Stimulated activated CD4-positive, alpha-beta T cell treated with anti-CD3 and anti-CD28 coated beads, Interleukin-1b, Interleukin-23, amount 100 ng/mL, for 1 hour (primary cell): ENCODE measurements at places on chromosomes 2 and 18.

DNA sequence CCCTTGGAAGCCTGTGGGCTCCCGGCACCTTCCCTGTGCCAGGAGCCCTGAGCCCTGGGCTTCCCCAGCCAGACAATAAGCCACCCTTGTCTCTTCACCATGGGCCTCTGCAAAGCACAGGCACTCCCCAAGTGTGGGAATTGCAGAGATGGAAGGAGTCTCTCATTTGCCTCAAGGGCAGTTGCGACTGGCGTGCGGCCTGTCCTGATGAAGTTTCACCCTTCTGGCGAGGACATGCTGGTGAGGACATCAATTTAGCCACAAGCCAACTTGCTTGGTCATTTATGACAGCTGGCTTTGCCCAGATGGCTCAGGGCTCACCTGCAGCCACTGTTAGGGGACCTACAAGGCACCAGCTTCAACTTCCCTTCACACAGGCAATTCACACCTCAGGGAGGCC is 180.2 kb downstream of the ANAPC1 start:
- DNase-seq = no peak

- DNase-seq = no peak
Measured at GRCh38 chr2:18084376-18084775, 205.9 kb downstream of the KCNS3 start.

DNA sequence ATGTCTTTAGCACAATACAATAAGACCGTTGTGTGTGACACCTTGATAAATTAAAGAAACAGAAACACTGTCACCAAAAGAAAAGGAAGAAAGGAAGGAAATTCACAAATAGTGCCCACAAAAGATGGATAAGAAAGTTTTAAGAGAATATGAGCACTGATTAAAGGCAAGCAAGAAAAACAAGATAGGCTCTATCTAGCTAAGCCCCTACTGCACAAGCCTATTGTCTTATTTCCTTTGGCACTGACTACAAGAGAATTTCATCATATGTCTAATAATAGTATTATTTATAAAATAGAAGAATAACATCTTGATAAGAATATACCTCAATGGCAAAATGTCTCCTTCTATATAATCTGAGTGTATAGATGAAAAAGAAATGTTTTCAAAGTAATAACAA is 335.7 kb downstream of the NCKAP5 start:
- DNase-seq = no peak

GRCh38 chr2:199869653-199870052 is 18.7 kb upstream of the FTCDNL1 start:
- no peak for DNase-seq

DNA sequence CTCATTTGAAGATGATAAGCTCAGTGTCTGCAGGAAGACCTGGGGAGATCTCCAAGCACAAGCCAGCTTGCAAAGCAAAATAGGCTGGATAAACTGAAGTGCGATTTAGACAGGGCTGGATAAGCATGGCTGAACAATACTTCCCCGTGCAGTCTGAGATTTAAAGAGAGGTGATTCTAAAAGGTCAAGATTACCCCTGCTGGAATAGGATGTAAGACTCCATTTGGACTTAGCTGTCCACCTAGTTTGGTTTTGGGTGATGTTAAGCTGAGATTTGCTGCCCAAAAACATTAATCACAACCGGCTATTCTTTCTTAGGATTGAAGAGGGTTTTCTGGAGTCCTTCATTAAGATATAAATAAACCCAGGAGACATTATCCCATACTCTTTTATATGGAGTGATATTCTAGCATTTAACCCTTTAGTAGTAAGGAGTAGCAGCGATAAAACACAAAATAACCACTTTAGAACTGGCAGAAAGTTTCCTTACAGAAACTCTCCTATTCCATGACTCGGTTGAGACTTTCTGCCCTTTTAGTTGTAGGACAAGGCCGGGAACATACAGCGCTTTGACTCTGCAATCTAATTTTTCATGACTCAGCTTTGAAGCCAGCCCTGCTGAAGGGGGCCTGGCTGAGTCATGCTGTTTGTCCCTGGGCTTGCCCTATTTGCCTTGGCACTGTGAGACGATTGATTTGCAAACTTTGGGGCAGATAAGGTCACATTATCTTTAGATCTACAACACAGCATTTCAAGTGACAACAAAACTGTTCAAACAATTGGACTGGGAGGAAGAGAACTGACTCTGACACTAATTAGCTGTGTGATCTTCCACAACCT is 238.2 kb downstream of the GCA start:
- DNase-seq = no peak

- no peak for DNase-seq
Measured at GRCh38 chr2:120976501-120977307, 241.0 kb downstream of the GLI2 start.
